CD4-positive, alpha-beta T cell treated with Interleukin-4 for 1 hour (primary cell): ENCODE measurements at places on chromosomes 3 and 15.
A peak's percentile ranks its signal among the peaks of the same experiment; 100 is the strongest.

GRCh38 chr15:28123408-28124023, 24.4 kb upstream of the OCA2 start:
- DNase-seq = peak; percentile 46

DNA sequence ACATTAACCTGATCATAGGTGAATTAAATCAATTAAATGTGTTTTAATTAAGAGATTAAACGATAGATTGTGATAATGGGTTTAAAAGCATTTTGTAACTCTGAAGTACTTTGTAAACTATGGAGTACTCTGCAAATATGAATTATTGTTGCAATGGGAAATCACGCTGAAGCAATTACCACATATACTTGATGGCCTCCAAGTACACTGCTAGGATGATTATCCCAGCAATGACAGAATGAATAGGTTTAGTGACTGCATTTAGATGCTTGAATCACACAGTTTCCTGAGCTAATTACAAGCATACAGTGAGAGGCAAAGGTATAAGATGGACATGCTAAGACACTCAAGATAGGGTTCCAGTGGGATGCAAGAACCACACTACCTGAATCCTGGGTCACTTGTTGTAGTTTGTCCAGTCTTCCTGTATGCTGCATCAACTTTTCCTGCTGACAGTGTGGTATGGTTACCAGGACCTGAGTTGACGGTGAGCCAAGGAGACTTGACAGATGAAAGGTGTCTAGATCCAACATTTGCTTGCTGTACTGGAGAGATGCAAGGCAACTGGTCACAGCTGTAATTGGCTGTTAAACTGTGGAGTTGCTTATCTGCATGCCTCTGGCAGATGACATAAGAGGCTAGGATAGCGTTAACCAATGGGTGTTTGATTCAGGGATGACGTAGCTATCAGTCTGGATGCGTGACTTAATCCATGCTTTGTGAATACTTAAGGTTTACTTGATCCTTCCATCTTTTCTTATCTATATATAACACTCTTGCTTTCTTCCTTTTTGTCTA, 38.0 kb downstream of the RNF13 start:
- DNase-seq = no peak

DNA sequence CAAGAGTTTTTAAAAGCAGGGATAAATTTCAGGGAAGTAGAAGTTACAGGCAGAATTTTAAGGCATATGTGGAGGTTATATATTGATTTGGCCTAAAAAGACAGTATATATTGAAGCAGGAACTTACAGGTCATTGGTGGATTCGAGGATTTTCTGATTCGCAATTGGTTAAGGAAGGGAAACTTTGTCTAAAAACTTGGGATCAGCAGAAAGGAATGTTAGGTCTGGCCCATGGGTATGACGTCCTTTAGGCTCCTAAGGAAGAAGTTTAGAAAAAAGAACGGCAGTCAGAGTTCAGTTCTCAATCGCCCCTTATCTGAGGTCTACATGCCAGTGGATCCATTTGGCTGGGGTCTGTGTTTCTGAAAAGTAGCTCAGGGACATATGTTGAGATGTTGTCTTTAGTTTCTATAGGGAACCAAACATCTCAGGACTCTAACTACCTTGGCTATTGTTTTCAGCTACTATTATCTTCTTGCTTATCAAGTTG, 33.2 kb upstream of the ACP3 start:
- DNase-seq = no peak

DNA sequence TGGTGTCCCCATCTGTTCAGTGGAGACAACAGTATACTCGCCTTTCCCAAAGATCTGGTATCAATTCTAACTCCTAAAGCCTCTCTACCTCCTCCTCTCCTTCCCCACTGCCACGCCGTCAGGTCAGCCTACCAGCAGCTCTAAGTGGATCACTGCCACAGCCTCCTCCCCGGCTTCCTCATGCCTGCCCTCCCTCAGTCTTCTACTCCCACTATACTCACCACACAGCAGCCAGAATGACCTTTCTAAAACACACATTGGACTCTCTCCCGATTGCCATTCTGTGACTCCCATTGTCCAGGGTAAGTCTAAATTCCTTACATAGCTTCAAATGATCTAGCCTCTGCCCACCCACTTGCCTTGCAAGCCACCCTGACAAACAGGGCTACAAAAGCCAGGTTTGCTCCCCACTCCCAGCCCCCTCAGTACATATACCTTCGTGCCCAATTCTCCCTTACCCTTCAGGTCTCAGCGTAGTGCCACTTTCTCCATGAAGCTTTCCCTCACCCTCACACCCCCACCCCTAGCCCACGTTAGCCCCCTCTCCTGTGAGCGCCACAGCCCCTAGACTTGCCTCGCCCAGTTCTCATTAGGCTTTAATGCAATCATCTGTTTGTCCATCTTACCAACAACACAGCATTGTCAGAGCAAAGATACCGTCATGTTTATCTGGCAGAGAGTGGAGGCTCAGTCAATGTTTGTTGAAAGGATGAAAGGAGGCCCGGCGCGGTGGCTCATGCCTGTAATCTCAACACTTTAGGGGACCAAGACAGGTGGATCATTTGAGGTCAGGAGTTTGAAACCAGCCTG, 9.5 kb upstream of the SEMA7A start:
- DNase-seq = no peak

GRCh38 chr15:97386940-97387339, 573.6 kb upstream of the ARRDC4 start:
- no peak for DNase-seq
